ENCODE measurements at places on chromosomes 5 and 9. TPM values are rescaled to one million over a fixed set of nuclear protein-coding genes. Genes with fewer than 3 reads are reported as not detected.
A peak's percentile ranks its signal among the peaks of the same experiment; 100 is the strongest.

Gene PLK2
- total RNA-seq = 35.2 TPM

GRCh38 chr9:75483636-75484035 is 395.3 kb downstream of the OSTF1 start:
- no peak overlapping the region for H3K27ac ChIP-seq
- no peaks in the 10 kb centered on the region for H3K27me3 ChIP-seq
- H3K36me3 ChIP-seq = no peaks in the 10 kb centered on the region

- no peaks in the 10 kb centered on the region for H3K27me3 ChIP-seq
- DNase-seq = no peak
- peak overlapping the region; percentile 59 for H3K4me3 ChIP-seq
- H3K27ac ChIP-seq = peak overlapping the region; percentile 94
- no peaks in the 10 kb centered on the region for H3K36me3 ChIP-seq
Observed at GRCh38 chr5:139636975-139637408, 11.2 kb upstream of the CXXC5 start.

Gene F12
- total RNA-seq = 388 TPM

GRCh38 chr5:1010181-1010510 is 1.5 kb downstream of the NKD2 start:
- no peak overlapping the region for H3K27ac ChIP-seq
- no peaks in the 10 kb centered on the region for H3K36me3 ChIP-seq
- H3K4me3 ChIP-seq = no peak overlapping the region
- DNase-seq = peak; percentile 15
- peaks cover 12% of the 10 kb centered on the region for H3K27me3 ChIP-seq

DNA sequence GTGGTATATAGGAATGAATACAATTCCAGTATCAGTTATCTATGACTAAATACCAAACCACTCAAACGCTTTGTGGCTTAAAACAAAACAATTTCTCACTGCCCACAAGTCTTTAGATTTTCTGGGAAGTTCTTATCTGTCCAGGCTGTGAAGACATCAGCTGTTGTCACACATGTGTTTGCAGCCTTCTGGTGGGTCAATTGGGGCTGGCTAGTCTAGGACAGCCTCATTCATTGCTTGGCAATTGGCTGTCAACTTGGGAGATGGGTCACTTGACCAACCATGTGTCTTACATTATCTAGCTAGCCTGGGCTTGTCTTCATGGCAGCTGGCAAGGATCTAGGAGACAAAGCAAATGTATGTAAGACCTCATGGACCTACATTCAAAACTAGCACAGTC is 53.8 kb upstream of the PAPPA start:
- H3K27me3 ChIP-seq = no peaks in the 10 kb centered on the region
- H3K36me3 ChIP-seq = no peaks in the 10 kb centered on the region
- DNase-seq = no peak
- no peak overlapping the region for H3K27ac ChIP-seq
- no peak overlapping the region for H3K4me3 ChIP-seq

- H3K4me1 ChIP-seq = no peaks in the 10 kb centered on the region
- H3K36me3 ChIP-seq = no peaks in the 10 kb centered on the region
- DNase-seq = no peak
- H3K27me3 ChIP-seq = no peaks in the 10 kb centered on the region
- H3K4me3 ChIP-seq = no peak overlapping the region
Observed at GRCh38 chr5:112065781-112066180, 308.8 kb upstream of the NREP start.

Gene TMEM171
- 0.57 TPM for total RNA-seq

DNA sequence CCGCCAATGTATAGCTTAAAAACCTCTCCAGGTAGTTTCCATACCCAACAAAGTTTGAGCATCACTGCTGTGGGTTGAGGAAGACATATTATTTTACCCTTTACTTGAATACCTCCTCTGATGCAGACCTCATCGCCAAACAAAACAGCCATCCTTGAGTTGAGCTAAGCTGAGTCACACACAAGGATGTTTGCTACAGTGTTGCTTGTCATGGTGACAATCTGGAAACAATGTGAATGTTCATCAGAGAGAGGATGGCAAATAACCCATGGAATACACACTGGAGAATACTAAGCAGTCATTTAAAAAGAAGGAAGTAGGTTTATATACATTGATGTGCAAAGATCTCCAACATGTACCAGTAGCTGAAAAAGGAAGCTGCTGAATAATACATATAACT is 41.1 kb upstream of the TCF7 start:
- no peak for DNase-seq

GRCh38 chr9:90854637-90855175 is 53.1 kb downstream of the SYK start:
- H3K27ac ChIP-seq = no peak overlapping the region
- H3K4me3 ChIP-seq = no peak overlapping the region
- no peaks in the 10 kb centered on the region for H3K27me3 ChIP-seq
- no peak for DNase-seq
- H3K36me3 ChIP-seq = no peaks in the 10 kb centered on the region

- H3K27ac ChIP-seq = no peak overlapping the region
- DNase-seq = no peak
- H3K4me3 ChIP-seq = no peak overlapping the region
- H3K27me3 ChIP-seq = no peaks in the 10 kb centered on the region
- H3K4me1 ChIP-seq = no peaks in the 10 kb centered on the region
- no peaks in the 10 kb centered on the region for H3K36me3 ChIP-seq
Observed at GRCh38 chr5:100970646-100971255, 67.7 kb upstream of the ST8SIA4 start.

GRCh38 chr5:169521366-169521983 is 62.1 kb upstream of the SPDL1 start:
- H3K27me3 ChIP-seq = no peaks in the 10 kb centered on the region
- H3K36me3 ChIP-seq = no peaks in the 10 kb centered on the region

Gene ZBTB26
- total RNA-seq = 1.2 TPM

DNA sequence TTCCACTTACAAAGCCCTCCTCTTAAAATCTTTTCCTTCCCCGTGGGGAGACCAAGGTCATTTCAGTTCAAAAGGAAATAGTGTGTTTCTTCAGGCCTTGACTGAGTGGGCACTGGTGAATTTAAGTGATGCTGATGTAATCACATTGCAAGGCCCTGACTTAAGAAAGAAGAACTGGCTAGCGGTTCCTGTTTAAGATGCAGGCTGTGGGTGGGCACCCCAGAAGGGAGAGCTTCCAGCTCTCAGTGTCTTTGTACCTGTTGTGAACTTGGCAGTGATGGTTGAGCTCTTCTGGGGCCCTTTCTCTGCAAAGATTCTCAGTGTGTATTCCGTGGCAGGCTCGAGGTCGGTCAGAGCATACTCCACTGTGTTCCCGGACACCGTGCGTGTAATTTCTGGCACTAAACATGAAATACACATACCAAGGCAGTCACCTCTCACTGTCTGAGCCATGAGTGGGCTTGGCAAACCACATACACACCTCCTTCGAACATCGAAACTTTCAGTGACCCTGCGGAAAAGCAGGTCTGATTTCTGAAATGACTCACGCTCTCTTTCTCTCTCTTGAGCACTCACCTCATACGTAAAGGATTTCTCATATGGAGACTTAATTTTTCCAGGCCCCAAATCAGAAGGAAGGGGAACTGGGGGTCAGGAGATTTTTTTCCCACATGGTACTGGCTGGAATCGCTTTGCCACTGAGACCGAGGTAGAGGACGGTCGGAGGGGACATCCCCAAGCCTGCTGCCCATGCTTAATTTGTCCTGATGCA is 81.9 kb downstream of the TNC start:
- H3K27ac ChIP-seq = no peak overlapping the region
- H3K4me3 ChIP-seq = no peak overlapping the region
- H3K4me1 ChIP-seq = no peaks in the 10 kb centered on the region
- DNase-seq = no peak
- H3K27me3 ChIP-seq = no peaks in the 10 kb centered on the region

Gene SHISAL2B
- not detected for total RNA-seq

Gene PPP2CA
- total RNA-seq = 54.2 TPM

Gene HSD17B3
- total RNA-seq = not detected

Gene TLR4
- total RNA-seq = 5.3 TPM

Gene SAXO1
- total RNA-seq = not detected

Gene FAM240B
- not detected for total RNA-seq

- H3K27me3 ChIP-seq = no peaks in the 10 kb centered on the region
- H3K27ac ChIP-seq = no peak overlapping the region
- DNase-seq = no peak
- peaks cover 99% of the 10 kb centered on the region for H3K36me3 ChIP-seq
- H3K4me3 ChIP-seq = no peak overlapping the region
Observed at GRCh38 chr9:120974181-120974580, 47.6 kb upstream of the TRAF1 start.

Gene ANXA6
- 160 TPM for total RNA-seq

Gene LAMC3
- 3.8 TPM for total RNA-seq

DNA sequence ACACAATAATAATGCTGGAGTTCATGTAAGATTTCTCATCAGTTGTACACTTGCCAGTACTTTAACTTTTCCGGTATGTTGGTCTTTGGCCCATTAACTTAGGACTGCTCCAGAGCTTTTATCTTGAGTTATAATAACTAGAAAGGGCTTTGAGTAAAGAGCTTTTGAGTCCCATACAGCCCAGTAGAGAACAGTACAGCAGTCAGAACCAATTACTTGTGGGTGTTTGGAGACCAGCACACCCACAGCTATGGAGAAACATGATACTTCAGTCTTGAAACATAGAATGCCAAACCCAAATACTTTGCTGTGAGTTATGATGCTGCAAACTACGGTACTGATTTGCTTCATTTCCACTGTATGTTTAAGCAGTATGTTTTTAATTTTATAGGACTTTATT is 374.3 kb downstream of the CCDC171 start:
- H3K36me3 ChIP-seq = no peaks in the 10 kb centered on the region
- no peak overlapping the region for H3K4me3 ChIP-seq
- H3K4me1 ChIP-seq = no peaks in the 10 kb centered on the region
- no peak for DNase-seq

DNA sequence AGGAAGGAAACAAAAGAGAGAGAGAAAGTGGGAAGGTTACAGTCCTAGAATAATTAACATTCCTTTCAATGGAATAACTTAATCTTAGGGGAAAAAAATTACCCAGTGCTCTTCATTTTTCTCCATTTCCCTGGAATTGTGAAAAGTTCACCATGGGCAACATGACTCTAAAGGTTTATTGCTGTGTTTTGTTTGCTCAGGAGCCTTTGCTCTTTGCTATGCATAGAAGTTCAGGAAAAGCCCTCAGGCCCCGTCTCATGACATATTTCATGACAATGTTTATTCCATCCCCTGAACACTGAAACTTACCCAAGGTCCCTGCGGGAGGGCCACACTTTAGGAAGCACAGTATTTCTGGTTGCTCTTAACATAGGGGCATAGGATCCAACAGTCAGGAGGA is 9.8 kb upstream of the CTSL start:
- DNase-seq = no peak
- no peak overlapping the region for H3K4me3 ChIP-seq
- H3K27ac ChIP-seq = no peak overlapping the region
- H3K4me1 ChIP-seq = no peaks in the 10 kb centered on the region
- H3K36me3 ChIP-seq = no peaks in the 10 kb centered on the region
- no peaks in the 10 kb centered on the region for H3K27me3 ChIP-seq

DNA sequence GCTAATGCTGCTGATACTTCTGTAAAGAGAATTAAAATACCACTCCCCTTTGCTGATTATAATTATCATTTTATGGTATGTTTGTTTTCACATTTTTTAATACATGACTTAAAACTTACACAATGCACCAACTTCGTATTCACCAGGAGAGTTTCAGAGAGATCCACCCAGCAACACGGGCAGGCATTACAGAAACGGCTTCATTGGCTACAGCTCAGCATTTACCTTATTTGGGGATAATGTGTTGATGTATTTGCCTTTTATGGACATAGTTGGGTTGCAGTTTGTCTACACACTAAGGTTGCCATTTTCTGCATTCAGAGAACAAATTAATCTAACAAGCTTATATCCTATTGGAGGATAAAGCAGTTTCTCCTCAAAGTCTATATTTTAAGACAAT is 423.6 kb downstream of the PRDM9 start:
- H3K27me3 ChIP-seq = no peaks in the 10 kb centered on the region
- no peaks in the 10 kb centered on the region for H3K36me3 ChIP-seq
- no peak for DNase-seq
- H3K27ac ChIP-seq = no peak overlapping the region
- no peak overlapping the region for H3K4me3 ChIP-seq

Gene PCDHAC1
- total RNA-seq = 0.32 TPM

DNA sequence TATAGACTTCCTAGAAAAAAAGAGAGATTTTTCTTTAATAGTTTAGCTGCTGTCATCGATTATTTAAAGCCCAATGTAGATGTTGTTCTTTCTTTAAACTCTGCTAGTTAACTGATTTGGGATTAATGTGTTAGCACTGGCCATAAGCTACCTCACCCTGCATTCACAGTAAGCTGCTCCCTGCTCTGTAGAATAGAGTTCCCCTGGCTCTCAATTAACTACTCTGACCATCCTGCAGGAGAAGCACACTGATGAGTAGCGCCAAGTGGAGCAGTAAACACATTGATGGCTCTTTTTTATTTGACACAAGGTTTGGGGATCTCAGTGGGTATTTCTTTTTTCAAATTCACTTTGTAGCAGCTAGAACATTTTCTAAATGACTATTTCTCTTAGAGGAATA is 807.9 kb upstream of the ZNF608 start:
- no peak overlapping the region for H3K4me3 ChIP-seq
- H3K36me3 ChIP-seq = no peaks in the 10 kb centered on the region
- no peak overlapping the region for H3K27ac ChIP-seq
- DNase-seq = no peak
- no peaks in the 10 kb centered on the region for H3K27me3 ChIP-seq

GRCh38 chr9:112331674-112331952 is 1.8 kb downstream of the PTBP3 start:
- DNase-seq = no peak
- no peaks in the 10 kb centered on the region for H3K36me3 ChIP-seq
- H3K4me1 ChIP-seq = no peaks in the 10 kb centered on the region
- no peaks in the 10 kb centered on the region for H3K27me3 ChIP-seq
- H3K4me3 ChIP-seq = no peak overlapping the region

Gene PPP6C
- total RNA-seq = 18.1 TPM

- H3K27me3 ChIP-seq = no peaks in the 10 kb centered on the region
- no peak overlapping the region for H3K27ac ChIP-seq
- no peak overlapping the region for H3K4me3 ChIP-seq
- H3K4me1 ChIP-seq = no peaks in the 10 kb centered on the region
Observed at GRCh38 chr9:122309861-122310260, 45.2 kb downstream of the MRRF start.

DNA sequence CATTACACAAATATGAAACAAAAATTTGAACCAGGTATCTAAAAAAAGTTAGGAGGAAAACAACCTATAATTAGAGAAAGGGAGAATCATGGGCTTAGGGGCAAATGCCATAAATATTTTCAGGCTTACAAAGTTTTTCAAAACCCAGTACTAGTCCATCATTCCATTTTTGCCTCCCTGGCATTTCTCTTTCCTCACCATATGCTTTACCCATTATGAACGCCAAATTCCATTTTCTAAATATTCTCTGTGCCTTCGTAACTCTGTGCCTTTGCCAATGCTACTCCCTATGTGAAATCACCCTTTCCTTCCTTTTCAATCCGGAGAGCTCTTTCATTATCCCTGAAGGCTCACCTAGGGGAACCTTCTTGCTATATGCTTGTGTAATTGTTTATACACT is 434.1 kb downstream of the ZSWIM6 start:
- no peaks in the 10 kb centered on the region for H3K27me3 ChIP-seq
- H3K4me3 ChIP-seq = no peak overlapping the region
- H3K36me3 ChIP-seq = no peaks in the 10 kb centered on the region
- DNase-seq = no peak
- no peaks in the 10 kb centered on the region for H3K4me1 ChIP-seq

Gene DMRT2
- total RNA-seq = not detected

All from right lobe of liver (tissue), 6 donors.